ENCODE measurements at places on chromosomes 11 and 22.
A peak's percentile ranks its signal among the peaks of the same experiment; 100 is the strongest.

GRCh38 chr22:22763512-22763911, 119.1 kb downstream of the GGTLC2 start:
- no peak for DNase-seq

GRCh38 chr22:17549655-17550054, 13.6 kb upstream of the SLC25A18 start:
- no peak for DNase-seq

- peak; percentile 9 for DNase-seq
Measured at GRCh38 chr11:57162179-57162898, 19.4 kb upstream of the LRRC55 start.

- peak; percentile 74 for DNase-seq
Measured at GRCh38 chr22:35357883-35358621, 22.8 kb upstream of the HMOX1 start.

- no peak for DNase-seq
Measured at GRCh38 chr22:28630177-28630574, 49.5 kb downstream of the TTC28 start.

DNA sequence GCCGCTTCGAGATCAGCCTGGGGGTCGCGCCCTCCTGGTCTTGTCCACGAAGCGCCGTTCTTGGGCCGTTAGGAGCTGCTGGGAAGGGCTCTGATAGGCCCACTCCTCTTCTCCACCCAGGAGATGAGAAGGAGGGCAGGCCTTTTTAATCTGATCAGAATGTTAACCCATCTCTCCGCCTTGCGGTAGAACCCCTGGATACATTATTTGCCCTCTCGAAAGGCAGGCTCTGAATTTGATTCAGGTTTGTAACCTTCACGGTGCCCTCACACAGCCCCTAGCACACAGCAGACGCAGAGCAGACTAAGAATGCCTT, at the start of gene CCDC83:
Gene CCDC83, plus strand, starts transcription at position 43 of the 316 bp plus-strand sequence. CDS start 9,741 bp downstream, outside the sequence.
- DNase-seq: no peak

DNA sequence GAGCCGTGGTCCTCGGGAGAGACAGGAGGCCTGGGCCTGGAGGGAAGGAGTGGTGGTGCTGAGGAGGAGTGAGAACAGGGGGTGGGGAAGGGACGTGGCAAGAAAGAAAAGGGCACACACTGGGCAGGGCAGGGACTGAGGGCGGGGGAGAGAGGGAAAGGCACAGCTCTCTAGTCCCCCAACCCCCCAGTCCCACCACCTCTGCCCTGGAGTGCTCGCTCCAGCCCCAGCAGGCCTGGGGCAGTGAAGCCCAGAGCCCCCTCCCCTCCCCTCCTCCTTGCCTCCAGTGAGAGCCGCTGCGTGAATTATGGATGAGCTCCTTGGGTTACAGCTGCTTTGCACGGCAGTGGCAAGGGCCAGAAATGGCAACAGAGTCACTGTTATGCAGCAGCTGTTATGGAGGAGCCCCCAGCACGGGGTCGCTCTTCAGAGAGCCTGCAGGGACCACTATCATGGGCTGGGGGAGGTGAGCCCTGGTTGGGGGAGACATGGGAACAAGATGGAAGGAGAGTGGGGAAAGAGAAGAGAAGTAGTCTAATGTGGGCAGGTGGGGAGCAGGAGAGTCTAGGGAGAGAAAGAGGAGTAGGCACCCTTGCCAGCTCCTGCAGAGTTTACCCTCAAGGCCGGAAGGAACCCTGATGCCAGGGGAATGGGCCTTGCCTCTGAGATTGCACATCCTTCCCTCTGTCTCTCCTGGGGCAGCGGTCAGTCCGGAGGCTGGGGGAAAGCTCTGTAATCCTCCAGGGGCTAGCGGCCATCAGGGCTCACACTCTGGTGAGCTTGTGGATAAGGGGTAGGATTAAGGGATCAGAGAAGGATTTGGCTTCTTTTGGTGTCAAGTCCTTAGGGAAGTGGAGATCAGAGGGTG, 3.6 kb downstream of the RTN4RL2 start:
- no peak for DNase-seq

DNA sequence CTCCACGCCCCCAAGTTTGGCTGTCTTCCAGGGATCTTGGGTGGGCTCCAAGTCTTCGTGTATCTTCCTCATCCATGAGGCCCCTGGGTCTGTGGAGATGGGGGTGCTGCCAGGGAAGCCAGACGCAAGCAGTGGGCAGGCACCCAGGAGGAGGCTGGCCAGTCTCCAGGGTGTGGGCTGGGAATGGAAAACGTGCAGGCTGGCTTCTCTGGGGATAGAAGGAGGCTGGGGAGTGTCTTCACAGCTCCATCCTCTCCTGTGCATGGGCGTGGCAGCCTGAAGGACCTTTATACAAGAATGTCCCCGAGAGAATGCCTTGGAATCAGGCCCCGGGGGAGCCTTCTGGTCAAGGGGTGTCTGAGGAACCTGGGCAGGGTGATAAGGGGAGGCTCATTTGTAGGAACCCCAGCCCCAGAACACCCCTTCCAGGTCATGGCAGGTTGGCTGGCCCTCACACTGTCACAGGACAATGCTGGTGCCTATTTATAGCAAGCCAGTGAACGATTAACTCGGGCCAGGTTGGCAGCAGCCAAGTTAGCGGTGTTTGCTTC, 14.0 kb downstream of the SGSM1 start:
- DNase-seq: no peak

DNA sequence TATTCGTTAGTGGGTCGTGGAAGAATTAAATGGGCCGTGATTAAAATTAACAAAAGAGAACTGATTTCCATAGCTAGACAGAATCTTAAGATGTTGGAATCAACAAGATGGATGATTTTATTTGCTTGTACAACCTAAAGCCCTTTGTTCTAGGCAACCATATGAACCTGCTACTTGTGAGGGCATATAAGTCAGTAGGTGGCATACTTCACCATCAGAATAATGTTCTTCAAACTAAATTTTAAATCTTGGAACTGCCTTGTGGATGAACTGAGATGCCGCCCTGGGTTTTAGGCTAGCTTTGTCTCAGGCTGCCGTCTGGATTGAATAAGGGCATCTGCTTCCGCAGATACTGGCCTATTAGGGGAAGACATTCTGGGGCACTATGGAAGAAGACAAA, 40.9 kb downstream of the CSRP3 start:
- peak; percentile 3 for DNase-seq

GRCh38 chr11:130806746-130807145, 109.5 kb downstream of the SNX19 start:
- no peak for DNase-seq

- no peak for DNase-seq
Measured at GRCh38 chr11:70608568-70609470, 210.5 kb downstream of the CTTN start.

- no peak for DNase-seq
Measured at GRCh38 chr22:46469711-46470110, 67.7 kb downstream of the CELSR1 start.

DNA sequence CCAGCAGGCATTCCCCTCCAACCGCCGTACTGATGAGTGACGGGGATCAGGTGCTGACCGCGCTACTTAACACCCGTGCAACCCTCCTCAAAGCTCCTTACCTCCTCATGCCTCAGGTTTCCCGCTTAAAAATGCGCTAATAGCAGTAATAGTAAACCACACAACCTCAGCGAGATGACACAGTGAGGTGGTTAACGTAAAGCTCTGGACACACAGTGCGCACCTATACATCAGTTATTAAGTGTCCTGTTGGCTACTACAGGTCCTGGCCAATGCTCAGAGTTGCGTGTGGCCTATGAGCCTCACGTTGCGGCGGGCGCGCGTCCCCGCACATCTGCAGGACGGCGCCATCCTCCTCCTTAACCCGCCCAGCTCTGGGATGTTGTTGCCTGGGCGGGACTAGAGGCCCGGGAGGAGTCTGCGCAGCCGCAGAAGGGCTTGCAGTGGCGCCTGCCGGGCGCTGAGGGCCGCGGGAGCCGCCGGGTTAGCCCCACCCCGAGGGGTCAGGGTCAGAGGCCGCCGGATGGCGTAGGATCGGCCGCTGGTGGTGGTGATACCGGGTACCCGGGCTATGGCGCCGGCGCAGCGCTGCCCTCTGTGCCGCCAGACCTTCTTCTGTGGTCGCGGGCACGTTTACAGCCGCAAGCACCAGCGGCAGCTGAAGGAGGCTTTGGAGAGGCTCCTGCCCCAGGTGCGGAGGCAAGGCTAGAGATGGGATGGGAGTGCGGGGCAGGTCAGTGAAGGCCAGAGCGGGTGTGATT, at the start of gene CENATAC:
Gene CENATAC, plus strand, starts transcription at position 512 of the 761 bp plus-strand sequence. Its CDS starts 60 bp downstream, at position 572.
- DNase-seq: peak; percentile 91

DNA sequence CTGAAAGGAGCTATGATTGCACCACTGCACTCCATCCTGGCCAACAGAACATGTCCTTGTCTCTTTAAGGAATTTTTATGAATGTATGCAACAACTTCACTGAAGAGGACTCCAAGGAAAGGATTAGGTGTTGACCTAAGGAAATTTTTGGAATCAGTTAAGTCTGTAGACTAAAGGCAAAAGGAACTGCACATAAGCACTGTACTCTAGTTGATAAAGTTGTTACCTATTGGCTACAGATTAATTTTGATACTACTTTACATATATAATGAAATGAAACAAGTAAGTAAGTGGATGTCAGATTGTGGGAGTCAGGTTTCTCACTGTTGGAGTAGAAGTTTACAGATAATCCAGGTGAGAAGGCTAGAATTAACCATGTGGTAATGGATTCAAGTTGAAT, 36.5 kb downstream of the TUG1 start:
- no peak for DNase-seq

- DNase-seq: no peak
Measured at GRCh38 chr11:69079661-69080256, 31.0 kb downstream of the TPCN2 start.

Measured in MCF 10A (cell line).